ENCODE measurements at places on chromosomes 12 and 14.

DNA sequence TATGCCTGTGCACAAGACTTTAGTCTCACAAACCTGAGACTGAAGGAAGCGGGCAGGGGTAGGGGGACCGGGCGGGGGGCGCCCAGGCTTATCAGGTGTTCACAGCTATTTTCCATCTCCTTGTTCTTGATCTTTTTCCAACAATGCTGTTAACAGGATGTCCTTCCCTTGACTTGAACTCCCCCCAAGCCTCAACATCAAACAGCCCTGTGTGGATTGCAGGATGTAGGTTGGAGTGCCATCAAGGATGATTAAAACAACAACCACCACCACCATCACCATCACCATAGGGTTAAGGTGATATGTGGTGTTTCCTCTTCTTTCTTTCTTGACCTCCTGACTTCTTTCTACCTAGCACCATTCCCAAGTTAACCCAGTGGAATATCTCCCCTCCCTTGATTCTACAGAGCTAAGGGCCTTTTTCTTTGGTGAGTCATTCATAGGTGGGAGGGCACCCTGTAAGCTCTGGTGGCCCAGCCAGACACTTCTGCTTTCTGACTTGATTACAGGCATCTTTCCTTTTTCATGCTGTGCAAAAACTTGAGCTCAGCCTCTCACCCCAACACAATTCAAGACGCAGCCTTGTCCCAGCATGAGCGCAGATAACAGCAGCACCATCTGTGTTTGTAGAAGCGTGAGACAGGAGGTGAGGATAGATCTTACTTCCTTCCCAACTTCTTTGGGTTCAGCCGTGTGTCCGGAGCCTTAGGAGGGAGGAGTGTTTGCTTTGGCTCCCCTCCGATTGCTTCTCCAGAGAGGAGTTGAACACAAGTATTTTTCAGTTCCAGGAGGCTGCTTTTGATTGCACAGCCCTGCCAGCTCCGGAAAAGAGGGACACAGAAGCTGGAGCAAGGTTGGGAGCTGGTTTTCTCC is 26.8 kb downstream of the FLVCR2 start:
- no peak for DNase-seq

DNA sequence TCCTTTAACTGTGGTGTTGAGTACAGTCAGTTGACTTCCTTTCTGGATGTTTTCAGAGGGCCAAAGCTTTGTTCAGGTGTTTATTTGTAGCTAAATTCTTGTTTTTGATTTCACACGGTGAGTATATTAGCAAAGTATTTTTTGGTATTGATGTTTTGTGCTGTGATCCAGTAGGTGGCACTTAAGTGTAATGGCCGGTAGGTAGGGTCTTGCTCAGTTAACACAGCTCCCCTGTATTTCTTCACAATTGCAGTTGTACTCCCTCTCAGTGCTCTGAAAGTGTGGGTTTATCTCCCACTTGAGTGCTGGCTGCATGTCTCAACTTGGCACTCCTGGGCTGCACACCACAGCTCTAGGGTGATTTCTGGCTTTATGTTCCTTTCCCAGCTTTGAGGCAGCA is 339.5 kb downstream of the AEBP2 start:
- DNase-seq, result no peak

DNA sequence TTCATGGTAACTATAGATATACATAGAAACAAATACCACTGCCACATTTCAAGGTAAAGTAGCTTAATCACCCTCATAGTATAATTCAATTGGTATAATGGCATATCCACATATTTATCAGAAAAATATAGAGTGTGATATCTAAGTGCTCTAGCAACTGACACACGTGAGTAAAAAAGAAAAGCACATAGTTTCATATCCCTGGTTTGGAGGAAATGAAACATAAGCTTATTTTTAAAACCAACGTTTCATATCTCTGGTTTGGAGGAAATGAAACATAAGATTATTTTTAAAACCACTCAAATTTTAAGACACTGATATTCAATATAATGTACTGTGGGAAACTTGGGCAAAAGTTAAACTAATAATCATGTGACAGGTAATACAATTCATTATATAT is 2.1 kb downstream of the OR6C70 start:
- no peak for DNase-seq

DNA sequence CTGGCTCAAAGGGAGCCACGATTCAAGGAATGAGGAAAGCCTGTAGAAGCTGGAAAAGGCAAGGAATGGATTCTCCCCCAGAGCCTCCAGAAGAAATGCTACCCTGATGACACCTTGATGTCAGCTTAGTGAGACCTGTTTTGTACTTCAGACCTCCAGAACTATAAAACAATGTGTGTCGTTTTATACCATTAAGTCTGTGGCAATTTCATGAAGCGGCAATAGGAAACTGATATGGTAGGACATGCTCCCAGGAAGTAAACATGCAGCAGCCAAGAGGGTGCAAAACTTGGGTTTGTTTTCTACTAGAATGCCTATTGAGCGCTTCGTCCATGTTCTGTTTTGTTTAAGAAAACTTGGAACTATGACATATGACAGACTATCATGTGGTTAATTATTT is 2.5 kb upstream of the APOBEC1 start:
- DNase-seq, result no peak

GRCh38 chr14:31440280-31440679 is 17.0 kb downstream of the DTD2 start:
- DNase-seq, result no peak

GRCh38 chr12:101927036-101927435 is 49.7 kb downstream of the DRAM1 start:
- DNase-seq, result no peak

DNA sequence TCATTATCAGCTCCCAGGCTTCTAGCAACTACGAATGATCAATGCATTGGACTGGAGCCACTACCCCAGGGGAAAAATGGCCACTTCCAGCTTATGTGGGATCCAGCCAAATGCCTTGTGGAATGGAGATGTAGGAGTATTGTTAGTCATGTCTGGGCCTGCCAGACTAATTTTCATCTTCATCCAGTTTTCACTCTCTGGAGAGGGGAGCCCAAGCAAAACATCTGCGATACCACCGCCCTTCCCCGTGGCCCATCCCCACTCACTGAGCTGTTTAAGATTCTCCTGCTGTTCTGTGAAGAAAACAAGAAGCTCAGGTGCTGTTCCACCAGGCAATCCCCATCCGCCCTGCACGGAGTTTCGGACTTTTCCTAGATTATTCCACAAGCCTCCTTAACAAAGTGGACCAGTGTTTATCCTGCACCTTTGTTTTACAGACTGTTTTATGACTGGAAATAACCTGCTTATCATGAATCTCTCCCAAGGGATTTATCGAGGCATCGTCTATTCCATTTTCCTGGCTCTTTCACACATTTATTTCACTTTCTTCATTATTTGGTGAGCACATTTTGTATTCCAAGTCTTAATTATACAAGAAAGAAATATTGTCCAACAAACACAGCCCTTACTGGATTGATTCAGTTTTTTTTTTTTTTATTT is 35.5 kb upstream of the MAX start:
- no peak for DNase-seq

DNA sequence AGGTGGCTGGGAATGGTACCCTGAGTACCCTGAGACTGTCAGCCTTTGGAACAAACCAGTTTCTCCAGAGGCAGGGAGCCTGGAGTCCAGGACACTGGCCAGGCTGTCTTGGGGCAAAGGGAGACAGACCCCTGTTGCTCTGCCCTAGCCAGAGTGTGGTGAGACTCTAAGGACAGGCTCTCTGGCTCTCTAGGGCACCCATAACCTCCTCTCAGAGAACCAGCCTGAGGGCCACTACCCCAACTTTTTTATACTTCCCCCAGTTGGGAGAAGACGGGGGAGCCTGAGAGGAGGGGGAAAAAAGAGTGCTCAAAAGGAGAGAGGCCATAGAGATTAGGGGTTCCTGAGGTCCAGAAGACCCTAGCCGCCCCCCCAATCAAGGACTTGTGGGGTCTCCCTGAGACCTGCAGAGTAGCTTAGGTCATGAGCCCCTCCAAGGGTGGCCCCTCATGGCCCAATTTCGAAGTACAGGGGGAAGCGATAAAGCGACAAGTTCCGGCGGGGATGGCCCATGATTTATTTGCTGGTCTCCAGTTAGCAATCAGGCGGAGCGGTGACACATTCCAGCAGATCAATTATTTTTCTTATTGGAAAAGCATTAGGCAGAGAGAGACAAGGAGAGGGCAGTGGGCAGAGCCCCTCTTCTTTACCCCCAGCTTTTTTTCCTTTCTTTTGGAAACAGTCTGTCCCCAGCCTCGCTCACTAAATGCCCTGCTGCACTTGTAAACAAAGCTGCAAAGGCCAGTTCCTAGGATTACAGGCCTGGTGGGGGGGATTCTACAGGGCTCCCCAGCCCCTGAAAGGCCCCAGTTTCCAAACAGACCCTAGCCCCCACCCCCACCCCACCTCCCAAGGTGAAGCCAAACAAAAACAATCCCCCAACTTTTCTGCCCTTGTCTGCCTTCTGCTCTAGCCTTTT is 1.5 kb downstream of the HOXC8 start:
- DNase-seq, result no peak
